ENCODE measurements at places on chromosomes 6 and 20. TPM values are rescaled to one million over a fixed set of nuclear protein-coding genes. Genes with fewer than 3 reads are reported as not detected.

The RBM38 gene
- polyA plus RNA-seq, result 5.7 TPM

The MICA gene
- 81.8 TPM for polyA plus RNA-seq

The PSORS1C2 gene
- polyA plus RNA-seq, result not detected

The OR2J3 gene
- not detected for polyA plus RNA-seq

The CGA gene
- polyA plus RNA-seq, result not detected

The KCNK15 gene
- 0.03 TPM for polyA plus RNA-seq

The EBF4 gene
- polyA plus RNA-seq, result not detected

The MEP1A gene
- 0.05 TPM for polyA plus RNA-seq

The OLIG3 gene
- polyA plus RNA-seq, result not detected

The LHFPL5 gene
- polyA plus RNA-seq, result not detected

All from keratinocyte (primary cell).